Hematopoietic multipotent progenitor cell treated with erythropoietin and hydrocortisone succinate and interleukin-3 and kit ligand, for 15 days (in vitro differentiated cells): ENCODE measurements at places on chromosomes 1 and 21.

- no peak for DNase-seq
Observed at GRCh38 chr1:186568221-186568620, 107.3 kb upstream of the PDC start.

GRCh38 chr21:26572076-26572701 is 897 bp downstream of the CYYR1 start:
- DNase-seq, result no peak

GRCh38 chr1:11664336-11665065 is 501 bp downstream of the FBXO6 start:
- DNase-seq, result no peak

- DNase-seq, result no peak
Observed at GRCh38 chr1:199690496-199690895, 337.0 kb upstream of the NR5A2 start.

DNA sequence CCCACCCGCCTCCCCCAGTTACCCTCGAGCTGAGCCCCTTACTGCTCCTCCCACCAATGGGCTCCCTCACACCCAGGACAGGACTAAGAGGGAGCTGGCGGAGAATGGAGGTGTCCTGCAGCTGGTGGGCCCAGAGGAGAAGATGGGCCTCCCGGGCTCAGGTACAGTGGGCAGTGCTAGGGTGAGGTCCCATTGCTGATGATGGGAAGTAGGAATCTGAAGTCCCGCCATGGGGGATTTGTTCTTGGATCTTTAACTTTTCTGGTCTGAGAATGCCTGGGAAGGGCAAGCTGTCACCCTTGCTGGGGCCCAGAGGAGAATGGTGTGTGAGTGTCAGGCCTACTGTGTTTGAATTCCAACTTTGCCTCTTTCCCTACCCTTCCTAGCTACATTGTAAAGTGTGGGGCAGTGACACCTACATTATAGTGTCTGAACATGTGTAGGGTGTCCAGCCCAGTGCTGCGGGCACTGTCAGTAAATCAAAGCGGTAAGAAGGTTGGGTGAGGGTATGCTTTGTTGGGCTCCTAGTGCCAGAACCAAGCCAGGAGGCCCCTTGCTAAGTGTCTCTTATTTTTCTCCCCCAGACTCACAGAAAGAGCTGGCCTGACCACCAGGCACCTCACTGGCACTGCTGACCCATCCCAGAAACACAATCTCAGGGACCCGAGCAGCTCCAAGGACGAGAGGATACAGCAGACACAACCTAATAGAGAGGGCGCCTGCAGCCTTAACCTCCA is 44.7 kb downstream of the YARS1 start:
- DNase-seq, result no peak

GRCh38 chr1:43545695-43546387 is 15.2 kb downstream of the PTPRF start:
- DNase-seq, result peak; percentile 27

DNA sequence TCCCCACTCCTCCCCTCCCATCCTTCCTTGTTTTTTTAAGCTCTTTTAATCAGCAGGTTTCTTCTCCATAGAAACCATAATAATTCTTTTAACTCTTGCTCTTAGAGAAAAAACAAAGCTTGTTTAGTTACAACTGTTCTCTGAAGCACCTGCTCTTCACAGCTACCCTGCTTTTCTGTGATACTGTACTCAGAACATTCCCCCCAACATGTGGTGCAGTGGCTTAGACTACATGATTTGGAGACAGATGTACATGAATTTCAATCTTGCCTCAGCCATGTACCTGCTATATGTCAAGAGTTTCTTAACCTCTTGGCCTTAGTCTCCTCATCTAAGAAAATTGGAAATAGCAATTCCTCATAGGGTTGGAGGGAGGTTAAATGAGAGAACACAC is 33.5 kb downstream of the LAMC2 start:
- DNase-seq, result no peak

- no peak for DNase-seq
Observed at GRCh38 chr1:158999316-159000069, 10.2 kb upstream of the IFI16 start.

DNA sequence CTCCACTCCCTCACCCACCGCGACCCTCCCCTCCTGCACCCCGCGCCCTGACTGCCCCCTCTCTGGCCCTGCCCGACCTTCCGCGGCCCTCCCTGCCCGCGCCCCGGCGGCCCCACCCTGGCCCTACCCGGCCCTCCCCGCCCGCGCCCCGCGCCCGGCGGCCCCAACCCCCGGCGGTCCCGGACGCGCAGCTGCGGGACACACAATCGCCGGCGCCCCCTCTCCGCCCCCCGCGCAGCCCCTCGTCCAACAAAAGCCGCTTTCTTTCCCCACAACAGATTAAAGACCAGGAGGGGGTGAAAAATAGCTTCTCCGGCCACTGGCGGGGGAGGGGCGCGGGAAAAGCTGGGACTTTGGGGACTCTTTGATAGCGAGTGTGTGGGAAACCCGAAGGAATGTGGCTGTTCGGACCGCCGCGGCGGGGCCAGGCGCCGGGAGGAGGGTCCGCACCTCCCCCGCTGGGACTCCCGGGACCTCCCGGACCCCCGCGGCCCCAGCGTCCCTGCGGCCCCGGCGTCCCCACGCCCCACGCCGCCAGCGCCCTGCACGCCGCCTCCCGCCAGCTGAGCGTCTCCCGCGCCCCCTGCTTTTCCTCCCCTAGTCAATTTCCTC is 8.8 kb upstream of the ID3 start:
- DNase-seq, result no peak

- no peak for DNase-seq
Observed at GRCh38 chr1:226073184-226073950, 10.9 kb downstream of the H3-3A start.

DNA sequence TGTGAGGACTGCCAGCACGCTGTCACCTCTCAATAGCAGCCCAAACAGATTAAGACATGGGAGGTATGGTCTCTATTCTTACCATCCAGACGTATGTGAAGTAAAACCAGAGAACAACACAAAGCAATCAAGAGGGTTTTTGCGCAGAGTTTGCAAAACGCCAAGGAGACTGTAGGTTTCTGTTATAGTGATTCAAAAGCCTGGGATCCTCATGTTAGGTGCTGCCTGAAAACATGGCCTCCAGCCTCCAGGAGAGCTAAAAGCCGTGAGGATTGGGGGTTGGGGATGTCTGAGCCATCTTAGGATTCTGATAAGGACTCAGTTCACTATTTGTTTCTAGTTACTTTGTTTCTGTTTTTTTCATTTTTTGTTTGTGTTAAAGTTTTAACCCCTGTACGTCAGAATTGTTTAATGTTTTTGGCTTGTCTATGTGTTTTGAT is 4.2 kb upstream of the CCT8 start:
- DNase-seq, result peak; percentile 30

- no peak for DNase-seq
Observed at GRCh38 chr1:213443415-213443814, 392.4 kb downstream of the RPS6KC1 start.

DNA sequence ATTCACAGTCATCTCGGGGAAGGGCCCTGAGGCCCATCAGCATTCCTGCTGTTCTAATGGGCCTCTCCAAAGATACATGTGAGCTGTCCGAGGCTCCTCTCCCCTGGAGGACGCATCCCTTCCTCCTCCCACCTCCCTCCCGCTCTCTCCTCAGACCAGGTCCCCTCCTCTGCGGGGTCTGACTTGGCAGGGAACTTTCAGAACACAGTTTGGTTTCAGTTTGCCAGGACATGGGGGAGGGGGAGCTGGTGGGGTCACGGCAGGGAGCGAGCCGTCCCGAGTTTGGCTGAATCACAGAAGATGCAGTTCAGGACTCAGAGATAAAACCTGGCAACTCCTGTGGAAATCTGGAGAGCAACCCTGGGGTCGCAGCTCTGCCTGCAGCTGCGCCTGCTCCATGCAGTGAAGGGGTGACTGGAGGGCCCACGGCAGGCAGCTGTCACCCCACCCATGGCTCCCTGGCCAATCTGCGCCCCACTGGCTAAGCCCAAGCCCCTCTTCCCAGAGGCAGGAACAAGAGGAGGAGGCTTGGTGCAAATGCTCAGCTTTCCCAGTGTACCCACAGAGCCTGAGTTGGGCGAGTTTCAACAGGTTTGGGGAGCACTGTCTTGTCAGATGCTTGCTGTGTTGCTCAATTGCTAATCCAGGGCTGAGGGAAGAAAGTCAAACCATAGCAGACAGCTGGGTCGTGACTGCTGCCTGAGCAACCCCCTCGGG is 5.7 kb downstream of the WNT4 start:
- DNase-seq, result no peak

- no peak for DNase-seq
Observed at GRCh38 chr1:12194666-12195216, 27.9 kb downstream of the TNFRSF1B start.

DNA sequence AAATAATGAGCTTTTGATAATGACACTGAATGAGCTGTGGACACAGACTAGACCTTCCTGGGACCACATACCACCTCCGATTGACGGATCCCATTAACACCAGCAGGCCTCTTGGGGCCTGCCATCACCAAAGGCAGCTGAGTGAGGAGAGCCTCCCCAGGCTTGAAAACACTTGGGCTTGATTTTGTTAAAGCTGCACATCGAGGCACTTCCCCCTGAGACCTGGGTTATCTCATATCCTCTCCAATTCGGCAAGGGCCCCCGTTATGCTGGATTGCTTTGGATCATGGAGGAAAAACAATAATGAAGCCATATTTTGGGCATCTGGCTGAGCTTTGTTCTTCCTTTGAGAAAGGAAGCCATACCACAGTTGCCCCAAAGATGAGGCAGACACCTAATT is 143.0 kb downstream of the AJAP1 start:
- DNase-seq, result no peak

GRCh38 chr1:10591010-10591409 is 116.3 kb downstream of the PEX14 start:
- DNase-seq, result no peak

GRCh38 chr21:42974832-42975820 is 764 bp downstream of the PKNOX1 start:
- DNase-seq, result peak; percentile 41

GRCh38 chr1:43666608-43667007 is 16.7 kb downstream of the KDM4A start:
- no peak for DNase-seq

DNA sequence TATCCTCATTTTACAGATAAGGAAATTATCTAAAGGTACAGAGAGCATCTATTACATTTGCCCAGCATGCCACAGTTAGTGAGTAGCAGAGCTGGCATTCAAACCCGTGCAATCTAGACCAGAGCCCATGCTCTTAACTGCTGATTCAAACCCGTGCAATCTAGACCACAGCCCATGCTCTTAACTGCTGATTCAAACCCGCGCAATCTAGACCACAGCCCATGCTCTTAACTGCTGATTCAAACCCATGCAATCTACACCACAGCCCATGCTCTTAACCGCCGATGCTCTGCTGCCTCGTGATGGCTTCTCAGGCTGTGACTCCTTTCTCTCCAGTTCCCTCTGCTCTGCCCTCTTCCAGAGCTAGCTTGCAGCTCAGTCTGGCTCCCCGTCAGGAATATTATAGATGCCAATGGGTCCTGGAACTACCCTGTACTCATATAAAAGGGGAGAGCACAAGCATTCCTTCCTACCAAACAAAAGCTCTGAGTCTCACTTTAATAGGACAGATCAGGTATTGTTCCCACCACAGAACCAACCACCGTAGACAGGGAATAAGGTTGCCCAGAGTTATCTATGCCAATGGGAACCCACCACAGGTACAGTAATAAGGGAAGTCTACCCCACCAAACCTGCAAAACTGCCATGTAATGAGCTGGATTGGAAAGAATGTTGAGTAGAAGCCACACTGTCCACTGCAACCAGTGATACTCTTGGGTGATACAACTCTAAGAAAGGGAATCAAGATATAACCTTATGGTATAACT is 78.4 kb downstream of the SMYD3 start:
- DNase-seq, result no peak

GRCh38 chr1:11207898-11208611 is 18.9 kb downstream of the ANGPTL7 start:
- DNase-seq, result no peak

GRCh38 chr21:45295576-45296365 is 8.1 kb upstream of the POFUT2 start:
- no peak for DNase-seq

DNA sequence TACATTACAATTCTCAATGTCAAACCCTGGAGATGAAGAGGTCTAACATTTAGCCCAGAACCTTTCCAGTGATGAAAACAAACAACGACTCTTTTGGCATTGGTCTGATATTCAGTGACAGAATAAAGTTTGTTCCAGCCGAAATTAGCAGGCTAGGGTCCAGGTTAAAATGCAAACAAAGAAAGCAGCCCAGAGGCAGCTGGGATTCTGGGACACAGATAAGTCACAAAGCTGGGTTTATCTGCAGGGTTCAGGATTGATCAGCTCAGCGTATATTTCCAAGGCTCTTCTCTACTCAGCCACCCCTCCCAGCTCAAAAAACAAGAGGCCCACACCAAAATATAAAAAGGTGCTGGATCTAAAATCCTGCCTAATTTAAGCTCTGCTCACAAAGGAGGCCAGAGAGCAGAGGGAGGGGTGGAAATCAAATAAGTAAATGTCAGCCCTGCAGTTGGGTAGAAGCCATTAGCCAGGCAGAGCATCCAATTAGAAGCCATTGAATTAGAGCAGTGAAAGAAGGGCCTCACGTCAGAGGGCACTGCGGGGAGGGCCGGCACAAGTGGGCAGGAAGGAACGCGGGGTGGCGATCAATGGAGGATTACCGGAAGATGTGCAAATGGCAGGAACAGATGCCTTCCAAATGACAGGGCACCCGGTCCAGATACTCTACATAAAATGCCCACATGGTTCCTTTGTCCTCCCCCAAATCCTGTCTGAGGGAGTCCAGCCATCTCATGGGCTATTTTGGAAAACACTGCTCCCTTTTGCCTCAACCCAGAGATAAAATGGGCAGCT is 3.2 kb upstream of the KLHDC8A start:
- no peak for DNase-seq

- DNase-seq, result no peak
Observed at GRCh38 chr1:226980122-226980560, 40.0 kb downstream of the COQ8A start.

- DNase-seq, result peak; percentile 56
Observed at GRCh38 chr1:247833601-247834000, 8.1 kb downstream of the OR11L1 start.

DNA sequence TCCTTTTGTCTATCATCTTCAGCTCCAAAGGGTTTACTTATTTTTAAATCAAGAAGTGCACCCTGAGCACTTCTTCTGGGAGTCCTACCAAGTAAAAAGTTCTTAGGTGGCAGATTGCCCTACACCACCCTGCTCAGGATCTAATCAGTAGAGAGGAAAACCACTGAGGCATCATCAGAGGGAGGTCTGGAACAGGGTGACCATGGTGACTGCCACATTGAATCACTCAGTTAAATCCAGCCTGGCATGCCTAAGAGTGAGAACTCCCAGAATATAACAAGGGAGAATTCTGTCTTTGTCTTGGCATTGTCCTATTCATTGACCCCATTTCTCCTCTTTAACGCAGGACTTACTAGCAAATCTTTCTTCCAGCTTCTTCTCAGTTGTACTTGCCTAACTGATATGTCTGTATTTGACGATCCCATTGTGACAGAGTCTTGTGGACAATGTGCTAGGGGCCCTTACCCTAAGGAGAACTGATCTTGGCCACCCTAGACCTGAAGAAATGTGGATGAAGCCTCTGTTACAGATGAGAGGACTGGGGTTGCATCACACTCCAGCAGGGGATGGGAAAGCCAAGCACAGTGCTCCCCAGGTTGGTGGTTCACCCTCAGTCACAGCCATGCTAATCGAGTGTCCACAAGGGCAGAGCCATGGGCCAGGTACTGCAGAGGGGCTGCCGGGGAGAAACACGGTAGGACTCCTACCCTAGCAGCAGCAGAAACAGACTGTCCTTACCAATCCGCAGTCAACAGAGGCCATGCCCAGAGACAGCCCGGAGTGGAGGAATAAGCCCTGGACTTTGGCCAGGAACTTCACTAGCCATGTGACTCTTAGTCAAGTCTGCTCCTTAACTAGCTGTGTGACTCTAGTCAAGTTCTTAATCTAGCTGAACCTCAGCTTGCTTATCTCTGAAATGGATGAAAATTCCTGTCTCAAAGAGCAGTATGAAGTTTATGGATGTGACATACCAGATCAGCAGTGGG is 15.4 kb downstream of the PKP1 start:
- no peak for DNase-seq
